Endothelial cell of umbilical vein (primary cell): ENCODE measurements at places on chromosomes 3 and 15.
A peak's percentile ranks its signal among the peaks of the same experiment; 100 is the strongest.

DNA sequence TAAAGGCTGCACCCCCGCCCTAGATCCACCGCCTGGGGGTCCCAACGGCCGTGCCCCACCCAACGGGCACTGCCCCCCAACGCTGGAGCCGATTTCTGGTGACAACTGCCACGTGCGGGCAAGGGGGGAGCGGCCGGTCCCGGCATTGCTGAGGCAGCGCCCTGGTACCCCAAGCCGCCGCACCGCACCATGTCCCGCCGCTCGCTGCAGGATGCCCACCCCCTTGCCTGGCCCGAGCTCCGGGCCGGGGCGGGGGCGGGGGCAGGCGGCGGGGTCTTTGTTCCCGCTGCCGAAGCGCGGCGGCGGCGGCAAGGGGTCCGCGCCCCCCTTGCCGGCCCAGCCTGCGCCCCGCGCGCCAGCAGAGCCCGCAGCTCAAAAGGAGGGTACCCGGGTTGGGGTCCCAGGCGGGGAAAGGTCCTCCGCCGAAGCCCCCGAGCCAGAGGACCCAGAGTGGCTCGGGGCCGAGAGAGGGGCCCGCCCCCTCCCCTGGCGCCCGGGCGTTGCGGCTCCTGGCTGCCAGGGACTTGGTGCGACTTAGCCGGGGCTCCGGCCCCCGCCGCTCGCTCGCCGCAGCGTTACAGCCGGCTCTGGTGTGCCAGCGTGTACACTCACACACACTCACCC, 678 bp downstream of the SEMA7A start:
- DNase-seq = no peak

DNA sequence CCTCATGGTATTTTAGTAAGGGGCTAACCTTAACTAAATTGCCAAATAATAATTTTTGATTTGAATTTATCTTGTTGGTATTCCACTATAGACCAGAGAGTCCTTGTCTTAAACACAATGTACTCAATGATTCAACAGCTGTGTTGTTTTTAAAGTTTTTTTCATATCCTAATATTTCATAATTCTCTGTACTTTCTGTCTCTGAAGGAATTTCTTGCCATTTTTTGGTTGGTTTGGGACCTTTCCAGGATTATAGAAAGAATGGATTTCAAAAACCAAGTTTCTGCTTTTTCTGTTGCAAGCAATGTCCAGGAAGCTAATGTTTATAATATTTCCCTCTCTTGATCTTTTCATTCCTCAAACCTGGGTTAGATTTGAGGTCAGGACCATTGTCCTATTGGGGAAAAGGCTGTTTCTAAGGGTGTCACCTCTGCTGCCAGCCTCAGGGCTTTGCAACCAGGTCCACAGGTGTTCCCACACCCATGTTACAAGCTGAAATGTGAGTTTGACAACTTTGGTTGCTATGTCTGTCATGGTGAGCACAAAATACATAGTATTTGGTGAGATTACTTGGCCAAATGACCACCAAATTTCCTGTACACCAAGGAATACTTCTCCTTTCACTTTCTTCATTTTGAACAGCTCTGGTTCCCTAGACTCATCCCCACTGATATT, 363.7 kb upstream of the RGMA start:
- no peak for DNase-seq

- DNase-seq = peak; percentile 31
These were observed 6.8 kb upstream of the MFSD1 start for GRCh38 chr3:158794936-158795518.

DNA sequence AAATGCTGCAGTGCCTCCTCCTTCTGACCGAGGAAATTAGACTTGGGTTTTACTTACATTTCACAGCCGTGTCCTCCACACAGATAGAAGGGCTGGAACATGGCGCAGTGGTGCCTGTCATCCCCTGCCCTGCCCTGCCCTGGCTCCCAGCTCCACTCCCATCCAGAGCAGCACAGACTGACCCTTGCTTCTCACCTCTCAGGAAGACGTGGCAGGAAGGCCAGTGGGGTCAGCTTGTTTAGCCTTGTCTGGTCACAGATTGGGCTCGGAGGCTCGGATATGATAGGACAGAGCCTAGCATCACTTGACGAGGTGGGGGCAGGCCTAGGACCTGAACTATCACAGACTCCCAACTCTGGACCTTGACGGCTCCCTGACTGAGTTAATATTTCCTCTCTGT, 88.5 kb downstream of the LINGO1 start:
- DNase-seq = no peak

DNA sequence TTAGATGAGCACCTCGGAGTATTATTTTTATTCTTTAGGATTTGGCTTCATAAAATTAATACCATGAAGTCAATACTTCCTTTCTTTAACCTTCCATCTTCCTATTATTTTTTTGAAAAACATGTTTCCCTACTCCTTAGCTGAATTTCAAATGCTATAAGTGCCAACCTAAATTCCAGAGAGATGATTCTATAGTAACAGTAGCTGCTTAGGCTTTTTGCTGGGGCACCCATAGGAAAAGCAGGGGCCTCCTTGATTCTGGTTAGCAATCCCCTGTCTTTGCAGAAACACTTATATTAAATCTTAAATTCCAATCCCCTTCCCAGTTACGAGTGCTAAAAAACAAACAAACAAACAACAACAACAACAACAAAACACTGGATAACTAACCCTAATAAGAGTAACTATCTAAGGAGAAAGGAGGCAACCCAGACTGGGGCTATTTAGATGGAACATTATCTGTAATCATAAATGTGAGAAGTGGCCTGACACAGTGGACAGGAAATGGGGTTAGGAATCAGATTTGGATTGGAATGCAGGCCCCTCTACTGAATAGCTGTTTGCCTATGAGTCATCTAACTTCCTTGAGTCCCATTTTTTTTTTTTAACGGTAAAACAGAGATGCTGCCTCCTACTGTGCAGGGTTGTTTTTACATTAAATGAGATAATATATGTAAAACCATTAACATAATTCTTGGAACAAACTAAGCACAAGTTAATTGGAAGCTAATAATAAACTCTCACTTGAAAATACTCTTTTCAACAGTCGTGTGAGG, 148.1 kb downstream of the WDR72 start:
- peak; percentile 97 for DNase-seq

DNA sequence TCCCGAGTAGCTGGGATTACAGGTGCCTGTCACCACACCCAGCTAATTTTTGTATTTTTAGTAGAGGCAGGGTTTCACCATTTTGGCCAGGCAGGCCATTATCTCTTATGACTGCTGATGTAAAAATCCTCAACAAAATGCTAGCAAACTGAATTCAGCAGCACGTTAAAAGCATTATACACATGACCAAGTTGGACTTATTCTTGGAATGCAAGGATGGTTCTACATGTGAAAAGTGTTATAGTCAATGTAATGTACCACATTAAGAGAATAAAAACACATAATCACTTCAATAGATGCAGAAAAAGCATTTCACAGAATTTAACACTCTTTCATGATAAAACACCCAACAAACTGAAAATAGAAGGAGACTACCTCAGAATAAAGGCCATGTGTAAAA, 20.2 kb downstream of the RNF13 start:
- DNase-seq = peak; percentile 2

- no peak for DNase-seq
These were observed 282.6 kb downstream of the KLF13 start for GRCh38 chr15:31609258-31609681.

GRCh38 chr3:107446706-107447105, 69.5 kb downstream of the CCDC54 start:
- DNase-seq = no peak

DNA sequence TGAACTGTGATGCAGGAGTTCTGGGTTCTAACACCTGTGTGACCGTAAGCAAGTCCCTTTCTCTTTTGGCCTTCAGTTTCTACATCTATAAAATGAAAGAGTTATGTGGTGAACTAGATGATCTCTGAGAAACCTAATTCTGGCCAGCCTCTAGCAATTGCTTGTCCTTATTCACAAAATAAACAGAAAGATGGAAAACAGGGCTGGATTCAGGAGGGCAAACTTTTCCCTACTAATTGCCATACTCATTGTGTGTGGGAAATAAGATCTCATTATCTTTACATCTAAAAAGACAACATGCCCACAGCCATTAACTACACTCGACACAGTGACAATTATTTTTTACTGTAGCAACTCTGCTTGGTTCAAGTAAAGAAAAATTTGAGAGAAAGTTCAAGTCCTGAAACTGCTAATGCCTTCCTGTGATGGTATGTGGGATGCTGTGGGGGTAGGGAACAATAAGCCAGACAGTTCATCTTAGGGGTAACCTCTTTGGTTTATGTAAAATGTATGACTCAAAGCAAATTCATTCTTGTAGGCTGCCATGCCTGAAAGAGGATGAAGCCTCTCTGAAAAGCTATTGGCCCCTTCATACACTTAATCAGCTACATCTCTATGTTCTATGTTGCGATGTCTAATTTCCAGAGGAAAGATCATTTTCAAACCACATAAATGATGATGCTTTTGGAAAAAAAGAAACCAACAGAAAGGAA, 177.6 kb upstream of the BCL6 start:
- DNase-seq = no peak

- DNase-seq = no peak
These were observed 558.6 kb downstream of the TAFA4 start for GRCh38 chr3:68373727-68374126.

DNA sequence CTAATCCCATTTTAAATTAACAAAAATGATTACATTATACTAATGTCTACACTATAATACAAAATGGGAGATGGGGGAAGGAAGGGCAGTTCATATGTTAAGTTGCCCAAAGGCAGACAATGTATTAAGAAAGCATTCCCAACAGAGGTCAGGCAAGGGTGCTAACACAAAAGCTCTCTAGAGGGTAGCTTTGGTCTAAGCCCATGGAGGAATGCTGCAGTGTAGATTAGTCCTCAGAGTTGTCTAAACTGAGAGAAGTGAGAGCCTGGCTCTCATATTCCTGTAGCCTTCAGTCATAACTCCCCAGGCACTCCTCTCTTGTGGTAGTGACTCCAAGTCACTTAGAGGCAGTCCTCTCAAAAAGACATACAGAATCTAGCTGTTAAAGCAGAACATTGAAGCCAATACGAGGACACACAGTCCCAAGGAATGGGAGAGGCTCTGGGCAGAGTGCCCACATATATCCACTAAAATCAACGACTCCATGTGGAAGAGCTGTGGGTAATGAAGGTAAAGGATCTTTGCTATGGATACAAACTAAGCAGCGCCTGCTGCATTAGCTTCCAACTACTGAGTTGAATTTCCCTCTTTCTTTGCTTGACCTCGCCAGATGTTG, 14.5 kb downstream of the NEK10 start:
- DNase-seq = no peak

- no peak for DNase-seq
These were observed 48.3 kb downstream of the PLS1 start for GRCh38 chr3:142644502-142644901.

DNA sequence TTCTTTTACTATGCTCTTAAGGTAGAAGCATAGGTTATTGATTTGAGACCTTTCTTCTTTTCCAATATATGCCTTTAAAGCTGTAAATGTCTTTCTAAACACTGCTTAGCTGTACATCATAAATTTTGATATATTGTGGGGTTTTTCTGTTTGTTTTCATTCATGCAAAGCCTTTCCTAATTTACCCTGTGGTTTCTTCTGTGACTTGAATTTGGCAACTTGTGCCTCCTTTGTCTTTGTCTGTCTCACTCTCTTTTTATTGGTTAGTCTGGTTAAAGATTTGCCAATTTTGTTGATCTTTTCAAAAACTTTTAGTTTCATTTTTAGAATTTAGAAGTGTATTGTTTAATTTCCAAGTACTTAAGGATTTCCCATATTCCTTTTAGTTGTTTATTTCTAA, 343.1 kb downstream of the OXSM start:
- no peak for DNase-seq

- DNase-seq = peak; percentile 46
These were observed 24.8 kb downstream of the GABRA5 start for GRCh38 chr15:26891448-26892181.

DNA sequence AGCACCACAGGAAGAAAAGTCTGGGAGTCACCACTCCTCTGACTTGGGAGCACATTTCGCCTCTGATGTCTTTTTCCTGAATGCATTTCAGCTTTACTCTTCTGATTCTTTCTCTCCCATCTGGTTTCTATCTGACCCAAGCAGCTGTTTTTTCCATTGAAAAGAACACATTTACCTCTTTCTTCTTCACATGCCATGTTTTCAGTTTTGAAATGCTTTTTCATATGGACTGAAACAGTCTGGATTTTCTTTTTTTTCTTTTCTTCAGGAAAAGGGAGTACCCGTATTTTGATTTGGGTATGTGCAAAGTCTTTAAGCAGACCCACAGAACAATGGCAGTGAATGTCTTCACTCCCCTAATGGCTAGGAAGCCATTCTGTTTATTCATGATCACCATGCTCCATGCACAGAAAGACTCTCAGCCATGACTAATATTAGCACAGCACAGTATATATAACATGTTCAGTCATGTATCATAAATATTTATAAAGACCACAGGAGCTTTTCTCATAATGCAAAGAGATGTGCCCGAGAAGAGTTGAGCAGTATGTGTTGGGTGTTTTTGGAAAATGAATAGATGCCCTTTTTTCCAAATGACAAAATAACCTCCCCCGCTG, 82.7 kb upstream of the LRIG1 start:
- no peak for DNase-seq

DNA sequence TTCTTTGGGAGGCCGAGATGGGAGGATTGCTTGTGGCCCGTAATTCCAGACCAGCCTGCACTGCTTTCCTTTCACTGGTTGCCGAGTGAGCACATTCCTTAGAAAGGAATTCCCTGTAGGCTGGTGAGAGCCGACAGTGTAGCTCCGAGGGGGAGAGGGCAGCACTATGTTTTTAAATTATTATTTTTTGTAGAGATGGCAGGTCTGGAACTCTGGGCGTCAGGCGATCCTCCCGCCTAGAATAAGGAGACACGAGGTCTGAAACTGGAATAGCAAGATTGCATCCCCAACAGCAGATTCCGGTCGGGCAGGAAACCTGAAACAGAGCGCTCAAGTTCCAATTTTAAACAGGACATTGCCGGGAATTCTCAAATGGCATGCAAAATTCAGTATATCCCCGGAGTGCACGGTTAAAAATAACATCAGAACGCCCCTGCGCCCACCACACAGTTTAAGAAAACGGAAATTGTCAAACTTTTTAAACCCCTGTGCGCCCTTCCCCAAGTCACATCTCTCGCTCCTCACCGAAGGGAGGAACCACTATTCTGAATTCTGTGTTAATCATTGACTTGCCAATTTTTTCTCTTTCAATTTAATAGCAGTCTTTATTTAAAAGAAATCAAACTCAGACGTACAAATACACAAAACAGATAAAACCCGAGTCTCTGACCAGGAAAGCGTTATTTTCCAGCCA, 643 bp upstream of the RNU5B-1 start:
- peak; percentile 53 for DNase-seq

- DNase-seq = no peak
These were observed 29.3 kb upstream of the SLC24A5 start for GRCh38 chr15:48091522-48091921.

- DNase-seq = peak; percentile 35
These were observed 95.2 kb downstream of the SPATA16 start for GRCh38 chr3:173045770-173046382.

GRCh38 chr3:171456765-171457606, 3.2 kb downstream of the TNIK start:
- DNase-seq = no peak
